AG09319 (cell line): ENCODE measurements at places on chromosomes 7 and 10.

DNA sequence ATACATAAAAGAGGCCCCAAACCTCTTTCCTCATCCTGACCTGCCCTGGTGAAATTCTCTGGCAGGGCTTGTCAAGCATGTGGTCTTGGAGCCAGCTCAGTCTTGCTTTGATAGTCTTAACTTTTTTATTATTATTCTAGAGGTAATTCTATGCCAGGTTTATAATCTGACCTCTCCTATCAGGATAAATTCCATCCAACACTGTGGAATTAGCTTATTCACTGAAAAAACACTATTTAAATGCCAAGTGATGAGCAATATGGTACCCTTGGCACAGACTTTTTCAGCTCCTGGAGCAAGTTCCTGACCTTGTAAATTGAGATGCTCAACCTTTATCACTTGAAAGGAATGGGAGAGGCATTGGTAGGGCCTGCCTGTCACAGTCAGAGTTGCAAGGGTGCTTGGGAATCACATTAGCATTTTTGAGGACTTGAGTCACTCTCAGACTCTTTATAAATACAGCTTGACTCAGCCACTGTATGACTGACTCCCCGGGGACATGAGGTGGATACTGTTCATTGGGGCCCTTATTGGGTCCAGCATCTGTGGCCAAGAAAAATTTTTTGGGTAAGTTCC is at the start of gene CPA4:
Gene CPA4 (plus strand): TSS at position 480 of the 576 bp plus-strand sequence. CDS start 20 bp downstream, at position 500.
- peak; percentile 67 for DNase-seq

DNA sequence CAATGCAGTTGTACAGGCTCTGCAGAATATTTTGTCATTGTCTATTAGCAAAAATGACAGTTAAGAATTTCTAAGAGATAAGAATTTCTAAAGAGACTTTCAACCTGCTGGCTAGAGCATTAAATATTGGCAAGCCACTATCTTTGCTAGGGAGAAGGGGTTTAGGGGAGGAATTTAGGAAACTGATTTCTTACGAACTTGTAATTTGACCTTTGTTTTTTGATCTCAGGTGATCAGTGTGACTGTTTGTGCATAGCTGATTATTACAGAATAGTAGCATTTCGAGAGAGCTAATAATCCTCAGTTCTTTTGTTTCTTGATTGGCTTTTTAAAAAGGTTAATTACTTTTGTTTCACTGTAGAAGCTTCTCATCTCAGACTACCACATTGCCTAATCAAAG is 68.1 kb downstream of the ST7 start:
- DNase-seq, result no peak

- no peak for DNase-seq
Observed at GRCh38 chr10:47261121-47261520, 38.9 kb upstream of the GDF10 start.

GRCh38 chr7:31014826-31015225 is 37.3 kb upstream of the ADCYAP1R1 start:
- DNase-seq, result no peak

- peak; percentile 62 for DNase-seq
Observed at GRCh38 chr7:7099584-7100014, 82.7 kb upstream of the C1GALT1 start.

DNA sequence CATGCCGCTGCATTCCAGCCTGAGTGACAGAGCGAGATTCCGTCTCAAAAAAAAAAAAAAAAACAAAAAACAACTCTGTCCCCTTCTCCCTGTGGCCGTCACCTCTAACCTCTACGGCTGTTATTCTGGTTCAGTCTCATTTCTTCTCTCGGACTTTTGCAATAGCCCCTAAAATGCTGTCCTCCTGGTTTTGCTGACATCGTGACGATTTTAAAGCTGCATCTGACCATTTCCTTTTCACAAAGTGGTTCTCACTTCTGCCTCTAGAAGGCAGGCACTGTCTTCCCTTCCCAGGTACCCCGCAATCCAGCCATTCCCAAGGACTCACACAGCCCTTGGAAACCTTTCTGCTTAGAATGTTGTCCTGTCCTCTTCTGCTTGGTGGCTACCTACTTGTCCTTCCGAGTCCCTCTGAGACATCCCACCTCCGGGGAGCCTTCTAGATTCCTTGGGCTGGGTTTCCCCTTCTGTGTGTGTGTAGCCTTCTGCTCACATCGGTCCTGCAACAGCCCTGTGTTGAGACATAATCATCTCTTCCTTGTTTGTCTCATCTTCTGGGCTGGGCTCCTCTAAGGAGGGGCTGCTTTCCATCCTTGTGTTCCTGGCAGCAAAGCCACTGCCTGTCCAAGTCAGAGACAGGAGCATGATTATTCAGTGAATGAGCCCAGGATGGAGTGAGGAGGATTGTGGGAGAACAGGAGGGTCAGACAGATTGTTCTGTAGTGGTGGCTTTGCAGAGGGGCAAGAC is 83.1 kb downstream of the GRK5 start:
- no peak for DNase-seq

DNA sequence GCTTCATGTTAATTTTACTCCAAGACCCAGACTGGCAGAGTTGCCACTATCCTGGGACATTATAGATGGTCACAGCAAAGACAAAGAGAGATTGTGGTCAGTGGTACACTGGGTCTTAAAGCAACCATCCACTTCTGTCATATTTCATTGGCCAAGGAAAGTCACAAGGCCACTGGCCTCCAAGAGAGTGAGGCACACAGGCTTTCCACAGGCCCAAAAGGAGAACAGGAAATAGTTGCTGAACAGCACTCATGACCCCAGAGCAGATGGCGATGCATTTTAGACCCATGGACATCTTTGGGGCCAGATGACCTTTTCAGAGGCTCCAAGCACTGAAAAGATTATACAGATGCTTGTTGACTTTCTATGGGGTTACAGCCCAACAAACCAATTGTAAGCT is 97.4 kb downstream of the ARID5B start:
- DNase-seq, result no peak

DNA sequence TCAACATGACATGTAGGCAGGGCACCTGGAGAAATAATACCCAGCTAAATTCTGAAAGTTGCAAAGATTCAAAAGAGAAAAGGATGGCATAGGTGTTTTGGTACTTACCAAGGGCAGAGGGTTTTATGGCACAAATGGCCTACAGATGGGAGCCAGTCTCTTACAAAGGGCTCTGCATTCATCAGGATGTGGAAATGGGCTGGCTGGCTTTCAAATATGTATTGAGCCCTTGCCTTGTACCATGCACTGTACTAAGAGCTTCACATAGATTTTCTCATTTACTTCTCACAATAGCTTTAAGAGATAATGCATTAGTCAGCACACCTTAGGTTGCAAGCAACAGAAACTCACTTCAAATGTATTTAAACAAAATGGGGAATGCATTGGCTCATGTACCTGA is 327.1 kb downstream of the BICC1 start:
- no peak for DNase-seq

- DNase-seq, result no peak
Observed at GRCh38 chr7:80950550-80950967, 31.7 kb upstream of the SEMA3C start.

DNA sequence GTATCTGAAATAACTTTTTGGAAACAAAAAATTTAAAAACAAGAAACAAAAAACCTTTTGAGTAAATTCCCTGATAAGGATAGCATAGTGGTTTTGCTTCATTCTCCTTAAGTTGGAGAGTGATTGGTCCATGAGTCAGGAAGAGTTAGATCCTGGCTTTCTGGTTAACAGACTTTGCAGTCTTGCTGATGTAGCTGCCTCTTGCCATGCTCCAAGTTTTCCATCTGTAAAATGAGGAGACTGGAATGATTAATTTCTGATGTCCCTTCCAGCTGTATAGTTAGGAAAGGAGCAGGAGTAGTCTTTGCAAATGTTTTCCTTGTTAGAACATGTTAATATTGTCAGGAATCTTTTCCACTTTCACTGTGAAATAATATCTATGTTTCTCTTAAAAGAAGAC is 266.6 kb downstream of the DNAJB9 start:
- DNase-seq, result no peak

- no peak for DNase-seq
Observed at GRCh38 chr10:90087197-90088023, 386.0 kb downstream of the KIF20B start.

DNA sequence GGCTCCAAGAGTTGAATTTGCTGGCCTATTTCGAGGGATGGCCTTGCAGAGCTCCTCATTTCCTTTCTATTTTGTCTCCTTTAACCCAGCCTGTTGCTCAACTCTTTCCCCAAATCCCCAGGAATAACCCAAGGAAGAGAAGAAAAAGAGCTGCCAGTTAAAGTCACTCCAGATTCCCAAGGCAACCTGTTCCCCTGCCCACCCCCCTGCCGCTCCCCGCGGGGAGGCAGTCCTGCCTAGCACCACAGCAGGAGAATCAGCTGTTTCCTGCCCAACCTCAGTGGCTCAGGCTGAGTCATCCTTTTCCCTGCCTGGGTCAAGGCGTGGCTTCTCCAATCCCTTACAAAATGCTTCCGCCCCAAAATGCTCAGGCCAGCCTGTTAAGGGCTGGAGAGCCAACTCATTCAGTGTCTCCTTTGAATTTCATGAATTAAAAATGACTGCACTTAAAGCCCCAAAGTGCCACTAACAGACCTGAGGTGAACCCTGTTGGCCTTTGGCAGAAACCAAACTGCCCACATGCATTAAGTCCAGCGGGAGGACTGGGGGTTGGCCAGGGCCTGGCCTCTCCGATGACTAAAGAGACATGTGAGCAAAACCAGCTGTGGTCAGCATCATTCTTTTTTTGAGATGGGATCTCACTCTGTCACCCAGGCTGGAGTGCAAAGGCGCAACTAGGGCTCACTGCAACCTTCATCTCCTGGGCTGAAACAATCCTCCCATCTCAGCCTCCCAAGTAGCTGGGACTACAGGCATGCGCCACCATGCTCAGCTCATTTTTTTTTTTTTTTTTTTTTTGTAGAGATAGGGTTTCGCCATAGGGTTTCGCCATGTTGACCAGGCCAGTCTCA is 83.2 kb upstream of the KIF5B start:
- DNase-seq, result peak; percentile 84

DNA sequence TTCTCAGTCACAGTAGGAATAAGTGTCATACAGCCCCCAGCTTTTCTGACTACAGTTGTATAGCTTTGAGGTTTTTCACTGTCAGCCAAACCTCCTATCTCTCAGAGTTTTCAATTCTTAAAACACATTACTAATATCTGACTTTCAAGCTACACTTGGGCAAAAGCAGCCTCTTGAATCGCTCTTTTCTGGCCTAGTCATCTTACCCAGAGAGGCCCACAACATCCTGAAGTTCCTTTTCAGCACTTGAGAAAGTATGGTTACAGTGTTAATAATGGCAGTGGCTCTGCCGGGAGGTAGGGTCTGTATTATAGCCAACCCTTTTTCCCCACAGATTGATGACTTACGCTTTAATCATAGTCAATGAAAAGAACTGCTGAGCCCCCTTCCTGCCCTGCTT is 181.0 kb downstream of the LRRC4 start:
- no peak for DNase-seq

GRCh38 chr7:148982654-148983199 is 45.6 kb downstream of the PDIA4 start:
- DNase-seq, result no peak

DNA sequence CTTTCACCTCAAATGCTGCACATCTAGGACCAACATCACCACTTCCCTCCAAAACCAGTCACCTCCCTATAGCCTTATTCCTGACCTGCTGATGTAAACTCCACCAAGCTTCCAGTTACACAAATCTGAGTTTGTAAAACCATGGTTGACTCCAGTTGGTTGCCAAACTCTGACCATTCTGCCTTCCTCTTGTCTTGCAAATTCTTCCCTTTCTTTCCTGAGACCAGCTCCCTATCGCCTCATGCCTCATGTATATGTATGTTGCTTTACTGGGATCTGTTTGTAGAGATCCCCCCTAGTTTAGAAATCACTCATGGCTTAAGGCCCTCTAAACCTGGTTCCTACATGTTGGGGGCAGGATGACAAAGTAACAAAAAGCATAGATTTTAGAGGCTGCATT is 31.3 kb downstream of the PAX2 start:
- no peak for DNase-seq

- no peak for DNase-seq
Observed at GRCh38 chr7:116328161-116328560, 117.8 kb downstream of the TES start.

GRCh38 chr10:104080762-104081161 is 4.9 kb downstream of the COL17A1 start:
- no peak for DNase-seq

GRCh38 chr10:94383530-94383929 is 18.8 kb upstream of the TBC1D12 start:
- no peak for DNase-seq

- no peak for DNase-seq
Observed at GRCh38 chr10:58573144-58573543, 60.5 kb downstream of the BICC1 start.

GRCh38 chr7:103343758-103344452 is 662 bp downstream of the DNAJC2 start:
- DNase-seq, result no peak

GRCh38 chr7:86745013-86745745 is 101.5 kb downstream of the GRM3 start:
- DNase-seq, result no peak

DNA sequence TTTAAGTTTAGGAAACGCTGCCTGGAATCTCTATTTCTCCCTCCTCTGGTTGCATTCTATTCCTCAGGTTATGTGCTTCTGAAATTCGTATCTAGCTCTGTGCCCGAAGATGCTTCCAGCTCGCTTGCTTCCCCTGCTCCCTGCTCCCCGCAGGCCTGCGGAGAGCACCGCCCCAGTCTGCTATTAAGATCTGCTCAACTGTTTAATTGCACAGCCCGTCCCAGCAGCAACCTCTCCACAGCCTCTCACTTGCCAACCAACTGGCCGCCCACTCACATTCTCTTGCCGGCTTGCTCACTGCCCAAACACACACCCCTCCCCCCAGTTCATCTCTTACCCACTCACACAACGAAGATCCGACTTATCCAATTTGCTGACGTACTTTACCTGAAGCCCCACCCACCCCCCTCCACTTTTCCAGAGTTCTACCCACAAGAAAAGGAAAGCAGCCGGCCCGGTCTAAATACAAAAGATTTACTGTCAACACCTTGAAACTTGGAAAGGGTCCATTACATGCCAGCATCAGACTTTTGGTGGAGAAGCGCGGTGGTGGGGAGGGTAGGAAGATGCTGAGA is 167.3 kb upstream of the KLF14 start:
- DNase-seq, result peak; percentile 82

DNA sequence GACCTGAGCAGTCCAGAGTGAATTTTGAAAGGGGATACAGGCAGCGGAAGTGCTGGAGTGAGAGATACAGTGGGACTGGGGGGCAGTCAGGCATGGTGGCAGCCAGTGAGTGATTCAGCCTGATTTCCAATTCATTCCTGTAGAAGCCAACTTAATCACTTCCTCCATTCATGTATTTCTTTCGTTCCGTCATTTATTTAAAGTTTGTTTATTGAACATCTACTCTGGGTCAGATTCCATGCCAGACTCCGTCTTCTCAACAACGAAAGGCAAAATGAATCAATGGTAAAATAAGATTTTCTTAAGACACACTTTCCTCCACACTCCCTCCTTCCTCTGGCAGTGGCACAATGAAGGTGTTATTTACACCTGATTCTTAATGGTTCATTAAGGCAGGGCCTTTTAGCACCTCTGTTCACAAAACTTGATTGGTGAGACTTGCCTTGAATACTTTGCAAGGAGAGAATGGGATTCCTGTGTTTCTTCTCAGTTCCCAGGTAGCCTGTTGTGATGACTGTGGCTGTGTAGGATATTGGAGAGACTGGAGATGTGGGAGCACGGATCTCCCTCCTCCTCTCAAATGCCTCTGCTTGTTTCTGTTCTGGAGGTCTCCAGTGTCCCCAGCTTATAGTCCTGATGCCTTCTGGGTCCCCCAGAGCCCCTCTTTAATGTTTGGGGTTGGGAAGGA is 27.9 kb downstream of the ADCYAP1R1 start:
- DNase-seq, result no peak
